Left kidney (tissue), 8 donors: ENCODE measurements at places on chromosomes 1 and 21.

DNA sequence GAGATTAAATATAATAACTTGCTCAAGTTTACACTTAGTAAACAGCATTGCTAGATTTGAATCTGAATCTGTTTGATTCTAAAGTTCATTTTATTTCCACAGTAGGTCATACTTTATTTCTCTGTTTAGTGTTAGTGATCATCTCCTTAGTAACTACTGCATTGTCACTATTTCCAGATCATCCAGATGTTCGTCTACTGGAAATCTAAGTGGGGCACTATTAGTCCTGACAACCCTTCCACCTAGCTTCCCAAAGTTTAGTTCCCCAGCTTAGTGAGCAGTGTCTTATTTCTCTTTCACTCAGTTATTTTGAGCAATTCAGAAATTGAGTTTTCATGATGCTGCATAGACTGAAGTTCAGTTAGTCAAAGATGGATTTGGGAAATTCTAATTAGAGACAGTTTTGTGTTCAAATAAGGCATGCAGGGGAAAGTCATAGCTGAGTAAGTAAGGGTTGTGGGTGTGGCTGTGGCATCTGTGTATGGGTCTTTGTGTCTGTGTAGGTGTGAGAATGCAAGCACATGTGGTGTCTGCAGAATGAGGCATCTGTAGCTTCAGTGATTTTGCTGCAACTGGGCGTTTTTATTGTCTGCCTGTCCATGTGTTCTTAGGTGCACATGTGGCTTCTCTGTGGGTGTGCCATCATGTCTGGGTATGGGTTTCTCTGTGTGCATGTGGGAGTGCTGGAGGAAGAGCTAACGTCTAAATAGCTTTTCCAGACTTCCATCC is 107.3 kb downstream of the NTMT2 start:
- DNase-seq = no peak

DNA sequence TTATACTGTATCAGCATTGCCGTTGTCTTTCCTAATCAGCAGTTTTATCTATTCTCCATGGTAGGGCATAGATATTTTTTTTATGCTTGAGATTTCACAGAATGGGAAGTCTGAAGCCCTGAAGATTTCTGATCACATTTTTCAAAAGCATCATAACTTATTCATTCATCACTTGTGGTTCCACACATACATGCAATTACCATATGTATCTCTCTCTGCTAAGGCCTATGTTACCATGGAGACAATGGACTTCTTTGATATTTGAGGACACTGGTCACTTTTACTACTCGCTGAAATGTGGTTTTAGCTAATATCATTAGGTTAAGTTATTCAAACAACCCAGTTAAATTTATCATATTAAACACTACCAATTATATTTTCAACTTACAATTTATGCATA is 1827.0 kb downstream of the MRPL39 start:
- DNase-seq = no peak

GRCh38 chr1:51627672-51628071 is 10.8 kb downstream of the OSBPL9 start:
- DNase-seq = no peak

DNA sequence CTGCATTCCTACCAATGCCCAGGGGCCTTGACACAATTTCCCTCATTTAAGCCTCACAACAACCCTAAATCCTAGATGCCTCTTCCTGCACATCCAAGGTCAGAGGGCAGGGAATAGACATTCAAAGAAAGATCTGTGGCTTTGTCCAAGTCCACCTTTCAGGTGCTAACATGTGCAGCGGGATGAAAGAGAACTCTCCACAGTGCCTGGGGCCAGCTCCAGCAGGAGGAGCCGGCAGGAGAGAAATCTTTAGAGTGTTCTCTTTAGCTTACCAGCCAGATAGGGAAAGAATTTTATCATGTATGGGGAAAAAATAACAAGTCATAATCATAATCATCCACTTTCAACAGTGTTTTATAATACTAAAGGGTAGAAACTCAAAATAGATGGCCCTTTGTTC is 319.7 kb downstream of the MATN1 start:
- no peak for DNase-seq

DNA sequence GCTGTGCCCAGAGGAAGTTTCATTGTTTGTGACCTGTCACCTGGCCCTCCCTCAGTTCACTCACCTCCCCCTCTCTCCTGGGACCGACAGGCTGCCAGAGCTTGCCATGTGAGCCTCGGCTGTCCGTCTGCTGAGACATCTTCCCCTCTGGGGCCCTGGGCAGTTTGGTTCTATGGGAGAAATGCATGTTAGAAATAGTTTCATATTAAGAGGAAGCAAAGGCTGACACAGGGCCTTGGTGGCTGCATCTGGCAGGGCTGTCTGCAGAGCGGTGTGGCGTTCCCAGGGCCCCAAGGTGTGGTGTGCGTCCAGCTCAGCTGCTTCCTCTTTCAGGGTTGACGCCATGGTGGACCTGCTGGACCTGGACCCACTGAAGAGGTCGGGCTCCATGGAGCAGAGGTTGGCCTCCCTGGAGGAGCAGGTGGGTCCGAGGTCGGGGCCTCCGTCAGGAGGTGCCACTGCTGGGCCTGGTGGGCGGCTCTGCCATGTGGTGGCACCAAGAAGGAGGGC is 31.9 kb upstream of the LRRC3 start:
- no peak for DNase-seq
